ENCODE measurements at places on chromosomes 6 and 20.

GRCh38 chr6:4308364-4308763 is 173.0 kb upstream of the ECI2 start:
- no peak for DNase-seq

DNA sequence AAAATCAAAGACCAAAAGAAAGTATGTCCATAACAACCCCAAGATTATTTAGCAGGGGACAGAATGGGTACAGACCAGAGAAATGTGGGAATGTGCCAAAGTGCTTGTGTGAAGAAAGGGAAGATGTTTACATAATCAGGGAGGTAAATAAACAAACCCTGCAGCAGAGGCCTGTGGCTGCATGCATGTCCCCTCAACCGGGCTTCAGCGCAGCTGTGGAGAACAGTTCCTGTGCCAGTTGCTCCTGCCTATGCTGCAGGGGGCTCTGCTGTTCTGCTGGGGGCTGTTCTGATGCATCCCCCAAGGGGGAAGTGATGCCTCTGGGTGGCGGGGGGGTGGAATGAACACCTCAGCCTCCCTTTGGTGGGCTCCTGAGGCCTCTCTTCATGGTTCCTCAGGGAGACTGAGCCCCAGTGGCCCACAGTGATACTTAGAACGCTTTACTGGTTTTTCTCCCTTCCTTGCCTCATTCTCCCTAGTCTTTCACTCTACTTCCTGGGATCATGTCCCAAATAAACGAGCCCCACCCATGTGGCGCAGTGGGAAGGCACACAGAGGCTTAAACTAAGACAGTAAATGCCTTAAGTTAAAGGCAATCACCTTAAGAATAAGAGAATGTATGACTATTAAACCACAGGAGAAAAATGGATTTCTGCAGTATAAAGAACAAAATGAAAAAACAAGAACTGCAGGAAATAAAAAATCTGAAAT is 23.0 kb downstream of the RAB23 start:
- DNase-seq, result no peak

GRCh38 chr6:106446983-106447382 is 86.5 kb downstream of the CRYBG1 start:
- peak; percentile 97 for DNase-seq

DNA sequence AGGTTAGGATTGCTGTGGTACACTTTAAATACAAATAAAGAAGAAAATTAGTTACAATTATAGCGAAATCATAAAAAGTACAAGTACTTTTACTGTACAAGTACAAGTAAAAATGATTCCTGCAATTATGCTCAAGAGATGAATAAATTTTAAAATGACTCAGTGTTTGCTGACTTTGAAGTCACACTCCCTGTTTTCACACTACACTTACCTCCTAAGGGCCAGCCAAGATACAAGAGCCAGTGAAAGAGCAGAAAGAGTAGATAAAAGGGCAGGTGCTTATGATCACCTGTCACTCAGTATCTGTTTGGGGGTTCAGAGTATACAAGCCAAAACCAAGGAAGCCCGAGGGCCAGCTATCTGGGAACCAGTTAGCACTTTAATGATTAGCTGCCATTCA is 41.0 kb upstream of the COL21A1 start:
- no peak for DNase-seq

GRCh38 chr6:139577763-139578604 is 203.5 kb upstream of the CITED2 start:
- peak; percentile 98 for DNase-seq

GRCh38 chr6:53581173-53581773 is 36.4 kb upstream of the GCLC start:
- DNase-seq, result peak; percentile 80

DNA sequence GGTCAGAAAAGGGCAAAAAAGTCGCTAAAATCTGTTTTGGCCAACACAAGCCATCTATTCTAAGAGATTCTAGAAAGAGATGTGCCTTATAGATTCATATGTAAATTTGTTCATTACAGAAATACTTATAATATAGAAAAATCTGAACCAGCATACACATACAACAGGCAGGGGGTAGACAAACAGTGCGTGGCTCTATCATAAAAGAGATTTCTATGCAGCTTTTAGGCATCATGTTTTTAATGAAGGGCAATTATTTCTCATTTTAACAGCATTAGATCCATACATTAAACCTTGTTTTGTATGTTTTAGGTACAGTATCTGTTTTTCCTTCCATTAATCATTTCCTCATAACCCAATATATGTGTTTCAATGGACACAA is 664 bp downstream of the BTN3A3 start:
- no peak for DNase-seq

DNA sequence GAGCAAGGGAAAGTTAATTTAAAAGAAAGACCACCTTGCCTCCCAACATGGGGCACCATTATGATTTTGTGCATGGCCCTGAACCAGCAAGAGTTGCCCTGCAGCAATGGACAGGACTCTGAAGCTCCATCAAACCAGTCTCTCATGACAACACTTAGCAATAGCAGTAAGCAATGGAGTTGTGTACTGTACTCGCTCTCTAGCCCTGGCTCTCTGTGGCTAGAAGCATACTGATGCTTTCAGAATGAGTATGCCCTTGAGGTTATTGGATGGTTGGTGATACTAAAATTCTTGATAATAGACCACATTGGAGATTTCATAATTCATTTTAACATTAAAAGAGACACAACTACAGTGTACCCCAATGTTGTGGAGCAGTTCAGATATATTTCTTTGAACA is 23.2 kb upstream of the LMBRD1 start:
- no peak for DNase-seq

- DNase-seq, result peak; percentile 34
Measured at GRCh38 chr6:36235309-36235708, 34.6 kb upstream of the PNPLA1 start.

- DNase-seq, result no peak
Measured at GRCh38 chr6:80508885-80509630, 402.6 kb downstream of the BCKDHB start.

DNA sequence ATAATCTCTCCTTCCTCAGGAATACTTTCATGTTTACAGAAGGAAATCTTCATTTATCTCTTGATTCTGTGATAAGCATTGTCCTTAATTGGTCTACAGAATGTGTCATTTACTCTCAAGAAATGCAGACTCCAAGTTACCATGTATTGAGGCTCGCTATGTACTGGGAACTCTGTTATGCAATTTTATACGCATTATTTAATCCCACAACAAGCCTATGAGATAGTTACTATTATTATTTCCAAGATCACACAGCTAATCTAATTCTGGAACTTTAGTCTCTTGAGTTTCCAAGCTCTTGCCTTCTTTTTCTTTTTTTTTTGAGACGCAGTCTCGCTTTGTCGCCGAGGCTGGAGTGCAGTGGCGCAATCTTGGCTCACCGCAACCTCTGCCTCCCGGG is 30.0 kb upstream of the RAB23 start:
- no peak for DNase-seq

DNA sequence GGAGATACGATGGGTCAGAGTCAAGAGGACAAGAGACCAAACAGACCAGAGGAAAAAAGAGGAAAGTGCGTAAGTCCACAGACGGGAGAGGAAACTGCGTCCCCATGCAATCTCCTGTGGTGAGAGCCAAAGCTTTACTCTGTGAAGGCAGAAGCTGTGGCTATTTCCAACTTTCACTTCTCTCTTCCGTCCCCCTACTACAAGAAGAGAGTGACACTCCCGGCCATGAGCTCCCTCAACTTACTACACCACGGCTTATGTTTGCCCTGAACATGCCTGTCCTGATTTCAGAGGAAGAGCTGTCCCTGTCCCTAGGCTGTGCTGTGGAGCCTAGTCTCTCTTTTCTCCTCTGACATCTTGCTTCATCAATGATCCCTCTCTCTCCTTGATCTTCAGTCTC is 11.5 kb upstream of the SSR1 start:
- no peak for DNase-seq

DNA sequence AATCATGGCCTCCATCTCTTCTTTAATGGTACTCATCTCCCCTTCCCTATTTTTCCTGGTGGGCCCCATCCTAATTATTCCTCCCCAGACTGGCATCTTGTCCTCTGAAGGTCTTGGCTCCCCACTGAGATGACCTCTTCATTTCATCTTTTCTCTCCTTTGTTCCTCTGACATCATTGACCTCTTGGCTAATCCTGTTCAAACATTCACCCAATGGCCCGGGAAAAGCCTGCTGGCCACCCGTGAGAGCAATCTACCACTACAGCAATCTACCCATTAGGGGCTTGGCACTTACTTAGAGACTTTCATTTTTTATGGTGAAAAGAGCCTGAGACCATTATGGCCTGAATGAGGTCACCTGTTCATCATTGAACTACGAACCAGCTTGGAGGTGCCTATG is 130.8 kb downstream of the DNAH8 start:
- DNase-seq, result no peak

DNA sequence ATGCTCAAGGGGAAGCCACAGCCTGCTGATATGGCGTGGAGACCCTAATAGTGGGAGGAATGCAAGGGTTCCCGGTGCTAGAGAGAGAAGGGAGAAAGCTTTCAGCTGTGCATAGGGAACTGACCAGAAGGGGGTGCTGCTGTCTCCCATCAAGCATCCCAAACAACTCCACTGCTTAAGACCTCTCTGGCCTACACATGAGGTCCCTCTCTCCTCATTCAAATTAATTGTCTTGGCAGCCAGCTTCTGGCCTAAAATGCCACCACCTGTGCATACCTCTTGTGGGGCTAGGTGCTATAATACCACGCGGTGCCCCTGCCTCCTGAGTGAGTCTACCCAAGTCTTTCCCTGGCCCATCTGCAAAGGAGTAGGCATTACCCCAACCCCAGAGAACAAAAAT is 14.5 kb downstream of the ADISSP start:
- DNase-seq, result peak; percentile 70

- no peak for DNase-seq
Measured at GRCh38 chr20:16752901-16753300, 4.7 kb downstream of the OTOR start.

- DNase-seq, result peak; percentile 64
Measured at GRCh38 chr6:132511210-132511830, 1.6 kb downstream of the STX7 start.

GRCh38 chr20:19540392-19540791 is 217.7 kb upstream of the RIN2 start:
- DNase-seq, result no peak

GRCh38 chr20:904039-904545 is 12.0 kb downstream of the ANGPT4 start:
- no peak for DNase-seq

DNA sequence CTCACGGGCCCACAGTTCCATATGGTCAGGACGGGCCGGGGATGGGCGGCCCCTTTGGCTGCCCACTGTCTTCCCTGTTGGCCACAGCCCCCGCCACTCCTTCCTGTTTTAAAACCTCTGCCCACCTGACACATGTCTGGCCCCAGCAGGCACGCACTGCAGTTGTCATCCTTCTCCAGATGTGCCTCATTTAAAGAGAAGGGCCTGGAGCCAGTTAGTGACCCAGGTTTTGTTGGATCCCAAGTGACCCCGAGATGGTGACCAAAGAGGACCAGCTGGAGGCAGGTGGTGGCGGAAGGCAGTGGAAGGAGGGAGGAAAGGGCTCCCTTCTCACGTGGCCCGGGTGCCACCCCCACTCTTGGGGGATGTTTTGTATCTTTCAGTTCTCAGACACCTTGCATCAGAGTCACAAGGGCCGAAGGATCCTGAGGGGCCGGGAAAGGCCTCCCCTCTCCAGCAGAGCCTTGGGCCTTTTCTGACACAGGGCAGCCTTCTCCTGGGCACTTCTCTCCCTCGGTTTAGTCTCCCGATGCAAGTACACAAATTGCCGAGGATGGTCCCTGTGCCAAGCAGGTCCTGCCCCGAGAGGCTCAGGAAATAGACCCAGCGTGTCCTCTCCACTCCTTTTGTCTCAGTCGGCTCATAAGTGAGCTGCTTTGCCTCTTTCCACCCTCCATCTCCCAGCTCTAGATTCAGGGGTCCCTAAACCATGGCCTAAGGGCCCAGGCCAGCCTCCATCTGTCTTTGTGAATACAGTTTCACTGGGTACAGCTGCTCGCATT is 117.6 kb downstream of the SULF2 start:
- no peak for DNase-seq

- no peak for DNase-seq
Measured at GRCh38 chr20:49886571-49887213, 28.6 kb downstream of the SPATA2 start.

GRCh38 chr6:134080171-134080795 is 27.9 kb upstream of the SLC2A12 start:
- peak; percentile 88 for DNase-seq

GRCh38 chr20:5085380-5085779 is 34.4 kb downstream of the PCNA start:
- no peak for DNase-seq

DNA sequence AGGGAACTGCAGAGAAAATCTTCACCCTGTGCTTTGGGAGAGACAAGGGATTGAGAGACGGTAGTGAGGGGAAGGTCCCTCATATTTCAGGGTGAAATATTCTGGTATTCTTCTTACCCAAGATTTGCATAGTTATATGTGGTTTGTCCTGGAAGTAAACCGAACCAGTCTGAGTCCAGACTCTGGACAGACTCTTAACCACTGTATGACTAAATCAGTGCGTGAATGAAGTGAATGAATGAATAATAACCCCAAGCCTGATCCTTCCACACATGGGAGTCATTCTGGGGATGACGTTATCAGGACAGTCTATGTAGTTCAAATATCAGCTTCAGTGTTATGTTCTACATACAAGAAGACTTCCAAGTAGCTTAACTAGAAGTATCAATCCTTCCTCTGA is 690.7 kb downstream of the KIF16B start:
- DNase-seq, result no peak

DNA sequence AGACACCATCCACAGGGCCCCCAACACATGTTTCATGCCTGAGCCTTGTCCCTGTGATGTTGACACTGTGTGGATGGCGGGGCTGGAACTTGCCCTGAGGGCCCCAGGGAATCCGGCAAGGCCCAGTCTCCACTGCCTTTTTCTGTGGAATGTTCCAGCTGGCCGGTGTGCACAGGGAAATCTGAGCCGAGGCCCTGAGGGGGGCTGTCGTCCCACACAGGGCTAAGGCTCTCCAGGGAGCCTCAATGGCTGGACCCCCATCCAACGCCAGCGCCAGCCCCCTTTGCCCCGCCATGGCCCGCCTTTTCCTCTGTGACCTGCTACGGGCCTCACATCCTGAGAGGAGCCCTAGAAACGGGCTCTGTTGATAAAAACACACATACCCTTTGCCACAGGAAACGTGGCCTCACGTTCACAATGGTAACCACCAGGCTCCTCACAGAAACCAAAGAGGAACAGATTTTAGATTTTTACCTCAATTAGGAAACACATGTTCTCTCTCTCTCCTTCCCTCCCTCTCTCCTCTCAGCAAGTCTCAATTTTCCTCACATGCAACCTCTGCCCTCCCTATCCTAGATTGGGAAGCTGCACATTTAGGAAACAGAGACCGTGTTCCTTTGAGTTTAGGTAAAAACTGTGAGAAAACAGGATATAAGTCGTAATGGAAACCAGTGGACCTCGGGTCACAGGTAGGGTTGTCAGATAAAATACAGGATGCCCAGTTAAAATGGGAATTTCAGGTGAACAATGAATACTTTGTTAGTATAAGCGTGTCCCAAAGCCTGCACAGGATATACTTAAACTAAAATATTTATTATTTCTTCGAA is 13.7 kb upstream of the ZNF831 start:
- DNase-seq, result no peak
